Endodermal cell (in vitro differentiated cells): ENCODE measurements at places on chromosomes 6 and 20. TPM values are rescaled to one million over a fixed set of nuclear protein-coding genes. Genes with fewer than 3 reads are reported as not detected.

DNA sequence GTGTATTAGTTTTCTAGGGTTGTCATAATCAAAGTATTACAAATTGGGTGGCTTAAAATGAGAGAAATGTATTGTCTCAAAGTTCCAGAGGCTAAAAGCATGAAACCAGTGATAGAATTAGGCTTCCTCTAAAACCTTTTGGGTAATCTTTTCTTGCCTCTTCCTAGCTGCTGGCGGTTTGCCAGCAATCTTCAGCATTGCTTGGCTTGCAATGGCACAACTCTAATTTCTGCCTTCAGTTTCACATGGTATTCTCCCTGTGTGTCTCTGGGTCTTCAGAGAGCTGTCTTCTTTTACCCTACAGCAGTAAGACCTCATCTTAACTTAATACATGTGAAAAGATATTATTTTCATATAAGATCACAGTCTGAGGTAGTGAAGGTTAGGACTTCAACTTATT is 479.1 kb upstream of the GJE1 start:
- no peak for DNase-seq

DNA sequence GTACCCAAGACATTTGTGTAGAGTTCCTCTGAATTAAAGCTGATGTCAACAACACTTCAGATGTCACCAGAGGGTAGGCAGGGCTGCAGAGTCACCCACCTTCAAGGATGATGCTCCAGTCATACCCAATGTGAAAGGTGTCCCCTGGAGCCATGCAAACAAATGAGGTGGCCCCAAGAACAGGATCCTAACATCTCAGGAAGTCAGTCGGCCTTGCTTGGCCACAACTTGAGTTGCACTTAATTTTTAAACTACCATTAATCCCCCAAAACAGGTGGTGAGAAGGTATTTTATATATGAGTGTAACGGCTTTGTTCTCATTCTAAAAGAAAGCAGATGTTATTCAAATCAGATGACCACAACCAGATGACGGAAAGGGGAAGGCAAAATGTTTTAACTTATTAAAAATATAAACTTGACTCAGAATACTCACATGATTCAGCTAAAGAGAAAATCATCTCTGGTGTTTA is 21.1 kb upstream of the SERPINB1 start:
- DNase-seq, result peak; percentile 29

- no peak for DNase-seq
Measured at GRCh38 chr6:40479706-40480105, 107.5 kb downstream of the LRFN2 start.

FLRT3 gene
- total RNA-seq, result 39.9 to 93.4 TPM (median 81.7 TPM) in 3 replicates
